Activated CD4-positive, alpha-beta T cell treated with anti-CD3 and anti-CD28 coated beads, Interleukin-2, amount 50 U/mL, for 1 hour (primary cell): ENCODE measurements at places on chromosomes 6 and 20.
A peak's percentile ranks its signal among the peaks of the same experiment; 100 is the strongest.

- DNase-seq, result no peak
These were observed 393.1 kb downstream of the SMOC2 start for GRCh38 chr6:168834042-168834587.

- DNase-seq, result no peak
These were observed 4.7 kb downstream of the MMP9 start for GRCh38 chr20:46013322-46013828.

DNA sequence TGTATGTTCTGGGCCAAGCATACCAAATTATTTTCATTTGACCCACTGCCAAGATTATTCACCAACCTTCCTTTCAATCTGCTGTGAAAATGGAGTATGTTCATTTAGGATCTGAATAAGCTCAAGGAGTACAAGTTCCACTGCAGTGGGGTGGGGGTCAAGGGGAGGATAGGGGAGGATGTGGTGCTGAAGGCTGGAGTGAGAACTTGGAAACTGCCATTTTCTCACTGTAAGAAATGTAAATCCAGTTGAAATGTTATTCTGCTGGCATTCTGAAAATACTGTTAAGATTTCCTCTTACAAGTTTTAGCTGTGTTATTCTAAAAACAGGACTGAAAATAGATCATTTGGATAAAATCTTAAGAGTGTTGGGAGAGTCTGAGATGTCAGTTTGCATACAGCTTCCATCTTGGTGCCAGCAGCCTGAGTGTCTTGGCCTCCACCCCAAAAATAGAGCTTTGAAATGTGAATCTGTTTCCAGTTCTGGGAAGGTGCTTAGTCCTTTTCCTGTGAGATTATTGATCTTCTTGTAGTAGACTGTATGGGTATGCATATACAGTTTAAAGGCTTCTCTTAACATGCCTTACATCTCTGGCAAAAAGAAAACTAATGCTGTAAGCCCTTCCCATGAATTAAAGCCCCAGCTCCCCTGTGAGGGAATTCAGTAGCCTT, 84.3 kb downstream of the CTNNBL1 start:
- DNase-seq, result no peak

DNA sequence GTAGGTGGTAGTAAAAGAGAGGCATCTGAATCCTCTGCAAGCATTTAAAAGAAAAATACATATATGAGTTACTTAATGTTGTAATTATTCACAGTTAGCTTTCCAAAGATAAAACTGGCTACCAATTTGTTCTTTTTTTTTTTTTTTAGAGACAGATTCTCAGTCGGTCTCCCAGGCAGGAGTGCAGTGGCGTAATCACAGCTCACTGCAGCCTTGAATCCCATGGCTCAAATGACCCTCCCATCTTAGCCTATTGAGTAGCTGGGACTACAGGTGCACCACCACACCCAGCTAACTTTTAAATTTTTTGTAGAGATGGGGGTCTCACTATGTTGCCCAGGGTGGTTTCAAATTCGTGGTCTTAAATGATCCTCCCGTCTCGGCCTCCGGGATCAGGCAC, 36.5 kb downstream of the SGK1 start:
- DNase-seq, result no peak

DNA sequence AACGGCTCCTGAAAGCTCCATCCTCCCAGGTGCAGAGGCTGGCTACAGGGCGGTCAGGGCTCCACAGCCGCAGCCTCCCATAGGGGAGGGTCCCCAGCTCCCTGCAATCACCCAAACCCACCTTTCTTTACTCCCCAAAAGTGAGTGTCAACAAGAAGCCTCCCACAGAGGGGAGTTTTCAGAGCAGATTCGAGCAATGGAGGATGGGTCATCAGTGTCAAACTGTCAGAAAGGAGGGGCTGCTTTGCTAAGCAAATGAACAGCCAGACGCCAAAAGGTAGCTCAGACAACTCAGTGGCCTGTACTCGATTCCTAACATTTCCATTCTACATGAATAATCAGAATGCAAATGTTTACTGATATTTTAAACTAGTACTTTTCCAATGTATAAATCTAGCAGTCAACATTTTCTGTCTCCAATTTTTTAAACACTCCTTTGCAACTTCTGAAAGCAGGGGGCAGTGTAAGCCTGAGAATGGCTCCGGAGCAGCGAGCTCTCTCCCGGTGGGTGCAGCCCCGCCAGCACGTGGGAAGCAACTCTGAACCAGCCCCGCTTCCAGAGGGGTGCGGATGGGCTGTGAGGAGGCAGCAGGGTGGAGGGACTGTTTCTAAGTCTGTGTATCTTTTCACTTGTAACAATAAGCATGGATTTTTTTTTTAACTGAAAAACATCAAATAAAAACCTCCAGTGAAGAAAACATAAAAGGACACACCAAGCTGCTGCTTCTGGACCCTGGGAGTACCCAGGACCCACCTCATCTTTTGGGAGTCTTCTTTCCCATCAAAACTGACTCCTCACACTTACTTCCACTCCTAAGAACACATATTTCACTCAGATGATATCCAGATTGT, 54.9 kb downstream of the TAF4 start:
- peak; percentile 64 for DNase-seq

DNA sequence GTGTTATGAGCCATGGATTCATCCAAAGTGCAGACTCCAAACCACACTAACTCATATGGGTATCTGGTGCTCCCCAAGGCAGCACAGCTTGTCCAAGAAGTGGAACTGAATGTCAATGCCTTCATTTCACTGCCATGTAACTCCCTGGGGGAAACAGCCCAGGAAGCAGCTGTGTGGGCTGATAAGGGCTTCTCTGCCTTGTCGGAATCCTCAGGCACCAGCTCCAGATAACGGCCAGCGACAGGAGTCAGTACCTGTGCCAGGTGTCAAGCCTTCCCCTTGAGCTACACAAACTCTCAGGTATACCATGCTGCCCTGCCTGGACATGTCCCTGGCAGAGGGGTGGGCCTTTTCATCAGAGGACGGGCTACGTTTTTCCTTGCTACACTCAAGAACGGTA, 751.9 kb upstream of the CHD6 start:
- no peak for DNase-seq

- no peak for DNase-seq
These were observed 27.0 kb upstream of the DTNBP1 start for GRCh38 chr6:15689586-15690482.

GRCh38 chr20:19815553-19815991, 57.5 kb downstream of the RIN2 start:
- DNase-seq, result no peak

- no peak for DNase-seq
These were observed 5.1 kb upstream of the EBF4 start for GRCh38 chr20:2687514-2687913.

- DNase-seq, result no peak
These were observed 157.2 kb downstream of the MTFR2 start for GRCh38 chr6:136092897-136093296.

- no peak for DNase-seq
These were observed 26.8 kb upstream of the TFAP2A start for GRCh38 chr6:10441655-10442009.

DNA sequence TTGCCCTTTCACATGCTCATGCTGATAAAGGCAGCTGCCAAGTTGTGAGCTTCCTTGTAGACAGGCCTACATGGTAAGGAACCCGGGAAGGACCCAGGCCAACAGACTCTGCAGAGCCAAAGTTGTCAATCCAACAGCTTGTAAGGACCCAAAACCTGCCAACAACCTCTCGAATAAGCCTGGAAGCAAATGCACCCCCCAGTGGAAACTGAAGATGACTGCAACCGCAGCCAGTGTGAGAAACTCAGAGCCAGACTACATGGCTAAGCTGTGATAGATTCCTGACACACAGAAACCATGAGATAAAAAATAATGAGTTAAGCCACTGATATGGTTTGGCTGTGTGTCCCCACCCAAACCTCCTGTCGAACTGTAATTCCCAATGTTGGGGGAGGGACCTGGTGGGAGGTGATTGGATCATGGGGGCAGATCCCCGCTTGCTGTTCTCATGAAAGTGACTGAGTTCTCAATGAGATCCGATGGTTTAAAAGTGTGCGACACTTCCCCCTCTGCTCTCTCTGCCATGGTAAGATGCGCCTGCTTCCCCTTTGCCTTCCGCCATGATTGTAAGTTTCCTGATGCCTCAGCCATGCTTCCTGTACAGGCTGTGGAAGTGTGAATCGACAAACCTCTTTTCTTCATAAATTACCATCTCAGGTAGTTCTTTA, 18.8 kb upstream of the CLPSL2 start:
- no peak for DNase-seq

- no peak for DNase-seq
These were observed 116.5 kb upstream of the ESR1 start for GRCh38 chr6:151690768-151691562.

DNA sequence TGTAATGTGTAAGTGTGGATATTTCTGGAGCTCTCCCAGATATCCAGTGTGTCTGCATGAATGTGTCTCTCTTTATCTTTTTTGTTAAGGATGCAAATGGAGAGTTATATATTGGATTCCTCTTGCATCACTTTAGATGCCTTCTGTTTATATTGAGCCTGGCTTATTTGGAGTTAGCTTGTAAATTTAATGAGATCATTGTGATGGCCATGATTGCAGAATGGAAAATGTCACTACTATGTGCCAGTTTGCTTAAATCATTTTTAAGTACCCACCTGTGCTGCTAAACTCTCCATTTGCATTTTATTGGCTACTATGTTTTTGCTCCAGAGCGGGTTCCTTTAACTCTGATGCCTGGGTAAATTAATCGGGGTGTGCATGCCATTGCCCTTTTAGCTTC, 334.8 kb downstream of the UTRN start:
- no peak for DNase-seq

GRCh38 chr6:65229825-65230224, 477.2 kb downstream of the EYS start:
- no peak for DNase-seq

GRCh38 chr6:132194529-132194928, 206.7 kb downstream of the MOXD1 start:
- no peak for DNase-seq

DNA sequence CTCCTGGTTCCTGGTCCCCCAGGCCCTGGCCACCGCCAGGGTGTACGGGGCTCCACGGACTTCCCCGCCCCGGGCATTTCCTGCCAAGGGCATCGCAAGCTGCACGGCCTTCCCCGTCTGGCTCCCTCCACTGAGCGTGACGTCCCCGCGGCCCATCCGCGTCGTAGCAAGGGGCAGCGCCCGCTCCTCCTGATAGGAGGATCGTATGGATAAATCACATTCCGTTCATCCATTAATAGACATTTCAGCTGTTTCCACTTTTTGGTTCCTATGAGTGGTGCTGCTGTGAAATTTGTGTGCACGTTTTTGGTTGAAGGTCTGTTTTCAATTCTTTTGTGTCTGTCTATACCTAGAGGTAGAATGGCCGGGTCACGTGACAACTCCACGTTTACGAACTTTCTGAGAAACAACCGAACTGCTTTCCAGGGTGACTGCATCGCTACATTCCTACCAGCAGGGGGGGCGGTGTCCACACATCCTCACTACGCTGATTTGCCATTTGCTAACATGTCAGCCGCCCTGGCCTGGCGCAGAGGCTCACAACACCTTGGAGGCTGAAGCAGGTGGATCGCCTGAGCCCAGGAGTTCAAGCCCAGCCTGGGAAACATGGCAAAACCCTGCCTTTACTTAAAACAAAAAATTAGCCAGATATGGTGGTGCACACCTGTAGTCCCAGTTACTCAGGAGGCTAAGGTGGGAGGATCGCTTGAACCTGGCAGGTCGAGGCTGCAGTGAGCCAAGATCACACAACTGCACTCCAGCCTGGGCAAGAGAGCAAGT, 37.7 kb downstream of the KCNQ2 start:
- peak; percentile 76 for DNase-seq
